CD4-positive, alpha-beta T cell treated with Interleukin-15 for 4 hours (primary cell): ENCODE measurements at places on chromosomes 12 and 14.
A peak's percentile ranks its signal among the peaks of the same experiment; 100 is the strongest.

GRCh38 chr12:19006626-19007137 lies 122.9 kb upstream of the PLEKHA5 start:
- DNase-seq, result no peak

GRCh38 chr12:111178181-111179081 lies 190.5 kb downstream of the PHETA1 start:
- no peak for DNase-seq

- peak; percentile 99 for DNase-seq
Observed at GRCh38 chr14:105490572-105491365, at the start of gene TEDC1. TSS of gene TEDC1 (plus strand) at chr14:105491246. CDS start at chr14:105491376, 130 bp downstream.

DNA sequence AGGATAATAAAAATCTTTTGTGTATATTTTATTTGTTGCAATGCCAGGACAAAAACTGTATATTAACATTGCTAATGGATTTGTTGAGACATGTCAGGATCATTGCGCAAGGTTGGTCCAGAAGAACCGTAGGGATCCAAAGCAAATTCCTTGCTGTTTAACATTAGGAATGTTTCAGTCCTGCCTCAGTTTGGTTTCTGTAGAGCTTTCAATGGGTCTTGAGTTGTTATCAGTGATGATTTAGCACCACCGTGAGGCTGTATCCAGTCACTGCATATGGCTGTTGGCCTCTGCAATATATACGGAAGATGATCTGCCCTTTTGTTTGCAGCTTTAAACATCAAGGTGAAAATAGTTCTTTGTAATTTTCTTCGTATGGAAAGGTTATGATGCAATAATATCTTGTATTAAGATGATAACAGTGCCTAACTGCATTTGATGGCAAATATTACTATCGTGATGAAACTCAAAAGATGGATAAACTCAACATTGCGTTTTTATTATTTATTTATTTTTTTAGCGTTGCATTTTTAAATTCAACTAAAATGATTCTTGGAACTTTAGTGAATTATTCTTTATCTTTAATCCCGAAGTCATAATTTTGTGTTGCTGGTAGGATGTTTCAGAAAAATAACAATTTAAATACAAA lies 231.2 kb downstream of the AKAP6 start:
- DNase-seq, result peak; percentile 20

- no peak for DNase-seq
Observed at GRCh38 chr14:68027276-68027675, 207.7 kb downstream of the RAD51B start.
